AG20443 (cell line): ENCODE measurements at places on chromosomes 12 and 14.

DNA sequence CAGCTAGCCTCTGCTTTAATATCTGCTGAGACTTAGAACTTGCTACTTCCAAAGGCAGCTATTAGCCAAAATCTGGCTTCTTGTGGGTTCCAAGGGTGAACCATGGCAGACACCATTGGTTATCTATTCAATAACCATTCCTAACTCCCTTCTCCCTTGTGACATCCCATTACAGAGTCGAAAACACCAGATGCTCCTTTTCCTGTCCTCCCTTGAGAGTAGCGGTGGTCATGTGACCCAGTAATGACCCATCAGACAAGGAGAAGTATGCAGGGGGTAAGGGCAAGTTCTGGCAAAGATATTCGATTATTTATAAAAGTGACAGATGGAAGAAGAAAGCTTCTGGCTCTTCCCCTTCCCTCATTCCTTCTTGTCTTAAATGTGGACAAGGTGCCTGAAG is 20.1 kb downstream of the TGFB3 start:
- no peak for DNase-seq

DNA sequence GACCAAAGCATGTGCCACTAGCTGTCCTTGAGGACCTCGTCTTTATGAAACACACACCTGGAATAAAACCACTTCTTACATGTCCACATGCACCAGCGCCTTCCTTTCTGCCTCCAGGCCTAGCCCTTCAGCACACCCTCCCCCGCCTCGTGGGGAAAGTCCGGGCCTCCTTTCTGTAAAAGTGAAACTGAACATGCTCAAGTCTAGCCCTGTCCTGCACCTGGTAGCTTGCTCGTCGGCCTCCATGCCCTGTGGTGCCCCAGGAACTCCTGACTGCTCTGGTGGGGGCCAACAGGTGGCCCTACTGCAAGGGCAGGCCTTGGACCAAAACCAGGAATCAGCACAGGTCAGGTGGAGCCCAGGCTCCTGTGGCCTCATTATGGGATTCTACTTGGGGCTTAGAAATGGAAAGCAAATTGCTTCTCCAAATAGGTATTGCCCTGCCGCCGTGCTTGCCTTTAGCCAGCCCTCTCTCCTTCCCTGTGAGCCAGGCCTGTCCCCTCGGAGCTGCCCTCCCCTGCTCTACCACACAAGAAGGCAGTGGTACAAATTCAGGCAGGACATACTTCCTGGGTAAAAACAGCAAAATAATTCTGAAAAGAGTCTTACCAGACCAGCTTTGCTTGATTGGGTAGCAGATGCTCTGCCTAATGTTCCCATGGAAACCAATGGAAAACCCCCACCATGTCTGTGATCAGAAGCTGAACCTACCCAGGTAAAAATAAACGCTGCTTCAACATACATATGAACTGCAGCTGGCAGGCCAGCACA is 43.5 kb downstream of the ERH start:
- no peak for DNase-seq

DNA sequence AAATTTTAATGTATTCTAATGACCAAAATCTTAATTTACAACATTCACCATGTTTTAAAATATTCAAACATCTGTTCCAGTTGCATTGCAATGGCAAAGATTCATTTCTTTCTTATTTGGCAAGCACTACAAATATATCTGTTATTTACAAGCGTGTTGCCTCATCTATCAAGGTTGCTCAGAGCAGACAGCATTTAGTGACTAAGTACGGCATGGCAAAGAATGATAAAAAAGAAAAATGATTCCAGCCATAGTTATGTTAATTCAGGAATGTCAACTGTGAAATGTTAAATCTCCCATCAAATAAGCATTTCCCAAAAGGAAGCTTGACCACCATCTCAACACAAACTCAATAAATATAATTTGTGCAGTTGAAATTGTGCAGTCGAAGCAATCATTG is 312.1 kb downstream of the SEC23A start:
- DNase-seq, result peak; percentile 12

DNA sequence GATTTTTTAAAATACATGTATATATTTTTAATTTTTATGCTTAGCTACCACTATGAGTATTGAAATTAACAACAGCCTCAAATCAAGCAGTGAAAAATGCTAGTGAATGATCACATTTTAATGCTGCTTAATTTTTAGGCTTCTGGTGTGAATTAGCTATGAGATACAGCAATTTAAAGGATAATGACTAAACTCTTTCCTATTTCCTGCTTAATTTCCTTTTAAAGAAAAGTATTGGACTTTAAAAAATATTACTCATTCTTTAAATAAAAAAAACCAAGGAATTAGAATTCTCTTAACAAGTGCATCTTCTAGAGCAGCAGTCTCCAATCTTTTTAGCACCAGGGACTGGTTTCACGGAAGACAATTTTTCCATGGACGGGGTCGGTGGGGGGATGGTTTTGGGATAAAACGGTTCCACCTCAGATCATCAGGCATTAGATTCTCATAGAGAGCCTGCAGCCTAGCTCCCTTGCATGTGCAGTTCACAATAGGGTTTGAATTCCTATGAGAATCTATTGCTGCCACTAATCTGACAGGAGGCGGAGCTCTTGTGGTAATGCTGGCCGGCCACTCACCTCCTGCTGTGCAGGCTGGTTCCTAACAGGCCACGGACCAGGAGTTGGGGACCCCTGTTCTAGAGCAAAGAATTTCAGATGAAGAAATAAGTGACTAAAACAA is 18.6 kb upstream of the NTN4 start:
- DNase-seq, result no peak

GRCh38 chr12:66638666-66639065 is 40.2 kb downstream of the GRIP1 start:
- DNase-seq, result no peak

GRCh38 chr12:40957417-40957816 is 230.7 kb upstream of the PDZRN4 start:
- no peak for DNase-seq
